GM23248 (cell line): ENCODE measurements at places on chromosomes 1 and 21.

DNA sequence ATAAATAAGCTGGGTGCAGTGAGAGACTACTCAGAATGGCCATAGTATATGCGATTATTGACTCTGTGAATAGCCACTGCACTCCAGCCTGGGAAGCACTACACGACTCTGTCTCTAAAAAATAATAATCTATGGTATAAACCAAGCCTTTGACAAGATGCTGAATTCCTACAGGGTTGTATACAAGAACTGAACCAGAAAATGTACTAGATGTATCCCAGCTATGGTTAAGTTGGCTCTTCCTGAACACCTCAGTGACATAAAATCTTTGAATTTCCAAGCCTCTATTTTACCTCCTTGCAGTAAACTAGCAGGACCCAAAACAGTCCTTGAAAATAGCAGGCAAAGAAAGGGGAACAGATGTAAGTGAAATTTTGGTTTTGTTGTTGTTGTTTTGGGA lies 32.5 kb downstream of the PTP4A2 start:
- no peak for DNase-seq

DNA sequence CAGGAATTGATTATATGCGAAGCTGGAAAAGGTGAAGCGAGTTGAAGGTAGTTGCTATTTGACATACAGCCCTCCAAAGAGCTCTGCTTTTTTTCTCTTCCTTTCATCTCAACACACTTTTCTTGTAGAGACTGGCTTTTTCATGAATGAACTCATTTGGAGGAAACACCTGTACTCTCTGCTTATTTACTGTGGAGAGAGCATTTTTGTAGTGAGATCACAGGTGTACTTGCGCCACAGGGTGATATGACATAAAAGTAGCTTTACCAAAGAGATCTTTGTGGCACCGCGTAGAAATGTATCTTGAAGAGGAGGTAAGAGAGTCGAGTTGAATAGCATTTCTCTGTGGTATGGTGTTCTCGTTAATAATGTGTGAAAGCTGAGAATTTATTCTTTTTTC lies 187.6 kb downstream of the VPS13D start:
- DNase-seq = no peak

- DNase-seq = peak; percentile 39
Measured at GRCh38 chr1:185207980-185208602, 51.1 kb downstream of the SWT1 start.

DNA sequence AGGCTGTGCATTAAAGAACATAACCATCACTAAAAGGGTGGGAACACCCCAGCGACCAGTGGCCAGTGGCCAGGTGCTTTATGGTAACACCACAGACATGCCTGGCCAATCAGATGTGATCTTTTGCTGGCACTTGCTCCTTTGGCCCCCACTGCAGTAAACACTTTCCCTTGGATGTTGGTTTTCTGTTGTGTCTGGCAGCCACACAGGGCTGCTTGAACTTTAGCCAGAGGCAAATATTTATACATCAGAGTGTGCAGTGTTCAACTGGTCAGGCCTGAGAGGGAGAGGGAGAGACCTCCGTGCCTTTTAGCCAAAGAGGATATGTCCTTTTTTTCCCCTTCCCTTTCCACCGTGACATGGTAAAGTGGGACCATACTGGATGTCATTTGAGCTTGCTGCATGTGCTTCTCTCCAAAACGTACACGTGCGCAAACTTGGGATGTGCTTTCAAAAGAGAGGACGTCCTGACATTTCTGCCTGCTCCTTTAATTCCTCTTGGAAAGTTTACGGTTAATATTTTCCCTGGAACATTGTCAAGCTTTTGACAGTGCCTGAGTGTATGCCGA lies 101.2 kb downstream of the NFIA start:
- DNase-seq = peak; percentile 34

- DNase-seq = peak; percentile 62
Measured at GRCh38 chr1:59146651-59147358, 150.1 kb upstream of the FGGY start.

GRCh38 chr1:228332797-228333738 lies 73.6 kb downstream of the TRIM11 start:
- DNase-seq = no peak

DNA sequence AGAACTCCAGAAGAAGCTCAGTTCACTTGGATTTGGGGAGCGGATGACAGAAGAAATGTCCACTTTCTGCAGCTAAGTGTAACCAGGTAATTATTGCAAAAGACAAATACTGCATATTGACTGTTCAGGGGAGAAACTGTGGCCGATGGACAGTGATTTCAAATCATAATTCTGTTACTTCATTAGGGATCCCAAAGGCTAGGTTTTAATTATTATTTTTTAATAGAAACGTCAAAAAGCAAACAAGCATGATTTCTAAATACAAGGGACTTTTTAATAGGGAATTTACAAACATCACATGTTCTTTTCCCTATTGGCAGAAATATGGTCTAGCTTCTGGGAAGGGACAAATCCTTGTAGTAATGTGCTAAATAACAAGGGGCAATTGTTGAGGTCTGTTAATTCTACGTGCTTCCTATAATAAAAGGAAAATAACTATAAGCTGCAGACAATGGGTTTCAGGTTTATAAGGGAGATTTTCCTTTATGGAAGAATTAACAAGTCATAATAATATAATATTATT lies 15.5 kb downstream of the DIPK1A start:
- no peak for DNase-seq

- no peak for DNase-seq
Measured at GRCh38 chr1:222643606-222643937, 25.7 kb downstream of the MIA3 start.

GRCh38 chr1:245879091-245879490 lies 628.0 kb downstream of the SMYD3 start:
- no peak for DNase-seq

GRCh38 chr1:61051443-61051718 lies 31.0 kb upstream of the NFIA start:
- DNase-seq = peak; percentile 2

GRCh38 chr1:109659997-109660690 lies 4.2 kb downstream of the GSTM4 start:
- no peak for DNase-seq

DNA sequence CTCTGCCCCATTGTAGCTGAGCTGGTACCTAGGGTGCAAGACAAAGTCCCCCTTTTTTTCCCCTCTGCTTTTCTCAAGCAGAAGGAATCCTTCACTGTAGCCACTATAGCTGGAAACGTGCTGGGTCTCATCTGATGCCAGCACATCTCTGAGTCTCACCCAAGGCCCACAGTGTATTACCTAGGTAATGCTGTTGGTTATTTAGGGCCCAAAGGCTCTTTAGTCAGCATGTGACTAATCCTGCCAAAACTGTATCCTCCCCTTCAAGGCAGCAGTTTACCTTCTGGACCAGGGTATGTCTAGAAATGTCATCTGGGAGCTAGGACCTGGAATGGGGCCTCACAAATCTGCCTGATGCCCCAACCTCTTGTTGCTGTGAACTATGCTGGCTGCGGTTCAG lies 423.4 kb downstream of the NUF2 start:
- DNase-seq = peak; percentile 18

- DNase-seq = no peak
Measured at GRCh38 chr1:44332505-44332904, 22.6 kb downstream of the ERI3 start.
